Stimulated activated CD8-positive, alpha-beta memory T cell treated with anti-CD3 and anti-CD28 coated beads, Interleukin-4, amount 100 ng/mL, for 1 hour (primary cell): ENCODE measurements at places on chromosomes 13 and 19.

DNA sequence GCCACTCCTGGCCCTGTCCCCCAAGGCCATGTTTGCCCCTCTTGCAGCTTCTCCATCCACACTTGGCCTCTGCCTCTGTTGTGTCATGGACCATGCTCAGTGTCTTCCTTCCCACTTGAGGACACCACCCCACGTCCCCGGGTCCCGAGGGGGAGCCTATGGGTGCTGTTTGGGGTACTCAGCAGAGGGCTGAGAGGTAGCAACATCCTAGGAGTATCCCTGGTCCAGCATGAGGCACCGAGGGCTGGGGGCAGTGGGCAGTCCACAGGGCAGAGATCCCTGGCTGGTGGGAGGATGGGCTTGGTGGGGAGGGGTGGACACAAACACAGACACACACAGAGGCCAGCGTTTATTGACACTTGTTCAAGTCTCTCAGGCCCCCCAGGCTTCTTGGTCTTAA is 1.7 kb downstream of the COX7A1 start:
- DNase-seq, result no peak

- no peak for DNase-seq
These were observed 111.8 kb downstream of the SOX1 start for GRCh38 chr13:112178769-112179168.

GRCh38 chr19:41872775-41873647 is 4.1 kb upstream of the CD79A start:
- no peak for DNase-seq

DNA sequence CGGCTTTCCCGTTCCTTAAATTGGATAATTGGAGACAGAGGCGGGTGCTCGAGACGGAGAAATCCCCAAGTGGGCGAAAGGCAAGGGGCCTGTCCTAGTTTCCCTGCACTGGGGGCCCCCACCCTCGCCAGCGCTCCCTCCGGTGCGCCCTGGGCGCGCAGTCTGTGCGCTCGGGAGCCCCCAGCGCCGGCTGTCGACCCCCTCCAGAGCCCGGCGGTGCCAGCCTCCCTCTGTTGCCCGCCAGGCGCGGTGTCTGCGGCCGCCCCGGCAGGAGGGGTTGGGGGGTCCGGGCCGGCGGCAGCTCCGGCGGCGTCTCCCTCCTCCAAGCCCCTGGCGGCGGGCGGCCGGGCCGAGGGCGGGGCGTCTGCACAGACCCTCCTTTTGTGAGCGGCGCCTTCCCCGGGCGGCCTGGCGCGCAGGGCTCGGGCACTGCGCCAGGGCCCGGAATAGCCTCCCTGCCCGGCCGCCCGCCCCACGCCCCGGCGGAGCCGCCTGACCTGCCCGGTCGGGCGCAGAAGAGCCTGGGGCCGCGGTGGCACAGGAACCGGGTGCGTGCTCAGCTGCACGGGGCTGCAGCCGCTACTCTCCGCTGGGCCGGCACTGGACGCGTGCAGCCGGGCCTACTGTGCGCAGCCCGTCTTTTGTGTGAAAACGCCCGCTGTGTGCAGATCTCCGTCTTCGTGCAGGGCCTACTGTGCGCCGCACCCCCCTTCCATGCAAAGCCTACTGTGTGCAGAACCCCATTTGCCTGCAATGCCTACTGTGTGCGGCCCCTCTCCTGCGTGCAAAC is 13.2 kb downstream of the GADD45B start:
- no peak for DNase-seq

GRCh38 chr19:42233678-42234292 is 8.6 kb downstream of the GSK3A start:
- no peak for DNase-seq

- DNase-seq, result no peak
These were observed 118.6 kb upstream of the ZNF536 start for GRCh38 chr19:30253581-30253996.

- DNase-seq, result no peak
These were observed 3.5 kb downstream of the CEBPG start for GRCh38 chr19:33376941-33377557.

DNA sequence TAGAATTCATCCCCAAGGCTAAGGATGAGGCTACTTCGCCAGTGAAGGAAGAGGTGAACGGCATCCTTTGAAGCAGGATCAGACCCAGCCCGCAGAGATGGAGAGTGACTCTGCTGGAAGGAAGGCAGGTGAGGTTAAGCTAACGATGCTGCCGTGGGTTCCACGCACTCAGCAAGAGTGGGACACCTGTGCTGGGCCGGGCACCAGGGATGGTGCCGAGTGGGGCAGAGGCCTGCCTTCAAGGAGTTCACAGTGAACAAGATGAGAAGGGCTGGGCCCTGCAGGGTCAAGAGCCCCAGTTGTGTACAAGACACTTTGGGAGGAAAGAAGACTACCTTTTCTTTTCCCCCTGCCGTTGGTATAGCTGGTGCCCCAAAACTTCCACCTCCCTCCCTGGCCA is 606.6 kb downstream of the LIG4 start:
- no peak for DNase-seq

DNA sequence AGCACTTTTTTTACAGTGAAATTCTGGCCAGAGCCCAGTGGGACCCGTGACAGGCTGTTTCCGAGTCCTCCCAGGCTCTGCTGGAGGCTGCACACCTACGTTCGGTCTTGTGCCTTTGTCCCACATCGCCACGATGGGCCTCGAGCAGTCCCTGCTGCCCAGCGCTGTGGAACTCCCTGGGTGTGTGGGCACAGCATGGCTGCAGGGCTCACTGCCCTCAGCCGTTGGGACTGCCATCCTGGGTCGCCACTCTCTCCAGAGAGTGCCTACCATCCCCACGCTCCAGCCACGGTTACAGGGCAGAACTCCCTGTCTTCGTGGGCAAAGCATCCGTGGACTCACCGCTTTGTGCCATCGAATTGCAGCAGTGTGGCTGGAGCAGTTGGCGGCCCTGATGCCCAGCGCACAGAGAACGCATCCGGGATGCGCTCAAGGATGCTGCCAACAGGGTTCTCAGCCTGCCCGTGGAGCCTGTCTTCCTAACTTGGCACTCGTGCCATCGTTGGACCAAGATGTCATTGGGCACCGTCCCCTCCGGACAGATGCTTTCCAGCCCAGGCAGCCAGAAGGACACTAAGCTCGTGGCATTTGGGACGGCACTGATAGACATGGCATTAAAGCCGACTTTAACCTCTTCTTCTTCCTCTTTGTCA is 85.0 kb upstream of the ARHGEF7 start:
- no peak for DNase-seq

- no peak for DNase-seq
These were observed 3.0 kb upstream of the UPF1 start for GRCh38 chr19:18828786-18829185.

- DNase-seq, result no peak
These were observed 126.7 kb downstream of the MAB21L1 start for GRCh38 chr13:35349673-35350278.

DNA sequence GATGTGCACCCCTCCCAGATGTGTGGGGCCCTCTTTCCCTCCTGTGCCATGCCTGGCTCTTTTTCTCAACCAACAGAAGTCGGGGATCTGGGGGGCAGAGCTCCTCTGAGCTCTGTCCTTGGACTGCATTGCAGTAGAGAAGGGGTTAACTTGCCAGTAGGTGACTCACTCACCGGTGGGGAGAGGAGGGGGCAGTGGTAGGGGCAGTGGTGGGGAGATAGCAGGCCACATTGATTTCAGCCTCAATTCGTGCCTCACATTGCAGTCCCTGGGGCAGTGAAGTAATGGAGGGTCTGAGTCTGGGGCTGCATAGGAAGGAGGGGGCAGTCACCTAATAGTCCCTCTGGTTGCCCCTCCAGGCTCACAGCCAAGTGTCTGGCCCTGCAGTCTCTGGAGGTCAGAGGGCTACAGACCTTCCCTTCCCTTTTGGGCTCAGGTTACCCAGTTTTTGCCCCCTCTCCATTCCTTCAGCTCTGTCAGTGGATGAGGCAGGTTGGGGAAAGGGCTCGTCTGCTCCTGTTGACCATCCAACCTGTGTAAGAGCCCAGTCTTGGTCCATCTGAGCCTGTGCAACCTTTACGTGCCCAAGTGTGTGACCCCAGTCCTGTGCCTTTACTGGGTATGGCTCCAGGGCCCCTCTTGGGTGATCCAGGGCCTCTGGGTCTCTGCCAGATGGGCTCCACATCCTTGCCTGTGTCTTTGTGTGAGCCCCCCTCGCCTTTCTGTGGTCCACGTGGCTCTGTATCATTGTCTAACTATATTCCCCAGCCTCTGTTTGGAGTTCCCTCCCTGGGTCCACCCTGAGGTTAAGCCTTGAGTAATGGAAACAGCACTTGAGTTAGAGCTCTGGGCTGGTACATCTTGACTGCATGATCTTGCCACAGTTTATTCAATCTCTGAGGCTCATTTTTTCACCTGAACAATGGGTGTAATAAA is 13.0 kb downstream of the CIC start:
- DNase-seq, result no peak
